Endothelial cell of umbilical vein (primary cell): ENCODE measurements at places on chromosomes 5 and 9. TPM values are rescaled to one million over a fixed set of nuclear protein-coding genes. Genes with fewer than 3 reads are reported as not detected.
A peak's percentile ranks its signal among the peaks of the same experiment; 100 is the strongest.

DNA sequence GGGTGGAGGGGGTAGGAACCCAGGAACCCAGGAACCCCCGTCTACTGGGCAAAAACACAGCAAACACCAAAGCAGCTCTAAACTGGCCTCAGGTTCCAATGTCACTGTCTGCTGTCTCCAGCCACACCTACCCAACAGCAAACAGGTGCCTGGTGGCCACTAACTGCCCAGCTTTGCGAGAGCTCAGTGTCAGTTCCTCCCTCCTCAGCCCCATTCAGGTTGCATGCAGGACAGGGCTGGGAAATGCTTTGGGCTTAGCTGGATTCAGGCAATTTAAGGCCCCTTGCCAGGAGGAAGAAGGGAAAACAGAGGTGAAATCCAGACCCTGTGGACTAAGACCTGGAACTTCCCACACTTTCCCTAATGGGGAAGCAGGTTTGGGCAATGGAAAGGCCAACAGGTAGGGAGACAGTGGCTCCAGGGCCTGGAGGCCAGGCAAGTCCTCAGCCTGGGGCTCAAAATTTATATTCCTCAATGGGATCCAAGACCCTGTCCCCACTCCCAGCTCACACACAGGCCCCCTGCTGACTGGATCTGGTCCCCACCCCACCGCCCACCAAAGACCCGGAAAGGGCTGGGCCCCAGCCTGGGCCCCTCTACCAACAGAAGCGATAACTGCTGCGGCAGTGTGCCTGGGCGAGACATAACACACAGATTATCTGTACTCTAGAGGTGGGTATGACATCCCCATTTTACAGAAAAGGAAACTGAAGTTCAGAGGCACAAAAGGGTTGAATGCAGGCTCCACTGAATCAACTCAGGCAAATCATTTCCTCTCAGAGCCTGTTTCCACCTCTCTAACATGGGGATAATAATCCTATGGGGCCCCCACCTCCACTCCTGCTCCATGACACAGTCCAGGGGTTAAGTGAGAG lies 3.5 kb downstream of the EEIG1 start:
- no peak overlapping the region for H3K27ac ChIP-seq
- no peaks in the 10 kb centered on the region for H3K36me3 ChIP-seq
- no peaks in the 10 kb centered on the region for H3K27me3 ChIP-seq
- H3K4me1 ChIP-seq, result peaks cover 22% of the 10 kb centered on the region

DNA sequence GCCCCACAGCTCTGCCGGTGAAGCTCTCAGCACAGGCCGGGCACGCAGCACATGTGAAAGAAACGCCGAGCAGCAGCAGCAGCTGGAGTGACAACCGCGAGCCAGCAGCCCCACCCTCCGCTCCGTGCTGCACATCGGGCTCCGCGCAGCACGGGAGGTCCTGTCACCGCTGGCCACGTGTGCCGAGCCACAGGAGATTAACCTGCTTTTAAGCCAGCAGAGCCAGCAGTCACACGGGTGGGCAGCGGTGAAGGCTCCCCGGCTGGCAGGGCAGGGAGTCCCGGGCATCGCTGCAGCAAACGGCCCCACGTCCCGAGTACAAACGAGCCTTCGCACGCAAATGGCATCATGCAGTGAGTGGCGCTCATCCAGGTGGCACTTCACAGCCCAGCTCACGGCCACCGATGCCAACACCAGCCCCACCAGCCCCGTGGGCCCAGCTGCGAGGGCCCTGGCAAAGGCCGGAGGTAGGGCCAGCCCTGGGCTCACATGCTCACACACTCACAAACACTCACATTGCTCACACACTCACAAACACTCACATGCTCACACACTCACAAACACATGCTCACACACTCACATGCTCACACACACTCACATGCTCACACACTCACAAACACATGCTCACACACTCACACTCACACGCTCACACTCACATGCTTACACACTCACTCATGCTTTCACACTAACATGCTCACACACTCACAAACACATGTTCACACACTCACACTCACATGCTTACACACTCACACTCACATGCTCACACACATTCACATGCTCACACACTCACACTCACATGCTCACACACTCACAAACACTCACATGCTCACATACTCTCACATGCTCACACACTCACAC lies 11.1 kb downstream of the CCDC187 start:
- no peak for DNase-seq
- H3K27me3 ChIP-seq, result no peaks in the 10 kb centered on the region
- no peaks in the 10 kb centered on the region for H3K36me3 ChIP-seq
- no peaks in the 10 kb centered on the region for H3K4me1 ChIP-seq

DNA sequence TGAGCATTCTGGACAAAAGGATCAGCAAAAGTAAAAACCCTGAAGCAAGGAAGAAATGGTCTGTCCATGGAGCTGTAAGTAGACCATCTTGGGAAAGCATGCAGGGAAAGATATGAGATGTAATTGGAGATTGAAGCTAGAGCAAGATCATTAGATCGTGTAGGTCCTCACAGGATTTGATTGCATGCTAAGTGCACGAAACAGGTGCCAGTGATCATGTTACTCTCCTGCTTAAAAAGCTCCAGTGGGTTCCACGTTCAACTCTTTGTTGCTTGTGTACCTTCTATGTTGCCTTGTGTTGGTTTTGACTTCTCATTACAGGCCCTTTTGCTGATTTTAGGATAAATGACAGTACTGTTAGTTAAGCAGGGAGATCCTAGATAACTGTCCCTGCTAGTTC lies 442.0 kb downstream of the DMRT2 start:
- H3K4me3 ChIP-seq, result no peak overlapping the region
- no peak overlapping the region for H3K27ac ChIP-seq
- no peak for DNase-seq
- H3K27me3 ChIP-seq, result no peaks in the 10 kb centered on the region
- H3K4me1 ChIP-seq, result no peaks in the 10 kb centered on the region
- H3K36me3 ChIP-seq, result no peaks in the 10 kb centered on the region

DNA sequence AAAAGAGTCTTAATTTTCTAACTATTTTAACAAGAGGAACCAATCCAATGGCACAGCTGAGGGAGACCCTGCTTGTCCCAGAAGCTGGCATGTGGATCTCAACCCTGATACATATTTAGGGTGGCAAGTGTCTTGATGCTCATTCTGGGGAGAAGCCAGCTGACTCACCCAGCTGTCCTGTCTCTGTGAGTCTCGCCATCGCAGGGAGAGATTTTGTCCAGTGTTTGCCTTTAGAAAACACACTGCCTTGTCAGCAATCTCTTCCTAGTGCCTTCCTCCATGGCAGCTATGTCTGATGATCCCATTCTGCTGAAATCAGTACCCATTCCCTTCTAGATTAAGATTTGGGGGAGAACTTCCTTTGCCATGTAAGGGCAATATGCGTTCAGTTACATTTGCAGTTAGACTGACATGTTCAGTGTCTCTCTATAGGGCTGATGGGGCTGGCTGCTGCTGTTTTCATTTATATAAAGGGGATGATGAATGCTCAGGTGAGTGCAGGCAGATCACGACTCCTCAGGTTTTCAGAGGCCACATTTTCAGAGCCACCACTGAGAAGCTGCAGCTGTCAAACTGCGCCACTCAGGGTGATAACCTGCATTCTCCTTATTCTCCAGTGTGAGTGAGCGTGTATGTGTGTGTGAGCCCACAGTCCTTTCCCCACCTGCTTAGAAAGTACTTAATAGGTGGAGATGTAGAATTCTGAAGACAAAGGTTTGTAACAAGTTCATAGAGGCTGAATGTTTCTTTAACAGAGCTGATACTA lies 217.0 kb downstream of the GAS1 start:
- no peak for DNase-seq
- no peaks in the 10 kb centered on the region for H3K27me3 ChIP-seq
- no peaks in the 10 kb centered on the region for H3K36me3 ChIP-seq
- no peak overlapping the region for H3K27ac ChIP-seq

DNA sequence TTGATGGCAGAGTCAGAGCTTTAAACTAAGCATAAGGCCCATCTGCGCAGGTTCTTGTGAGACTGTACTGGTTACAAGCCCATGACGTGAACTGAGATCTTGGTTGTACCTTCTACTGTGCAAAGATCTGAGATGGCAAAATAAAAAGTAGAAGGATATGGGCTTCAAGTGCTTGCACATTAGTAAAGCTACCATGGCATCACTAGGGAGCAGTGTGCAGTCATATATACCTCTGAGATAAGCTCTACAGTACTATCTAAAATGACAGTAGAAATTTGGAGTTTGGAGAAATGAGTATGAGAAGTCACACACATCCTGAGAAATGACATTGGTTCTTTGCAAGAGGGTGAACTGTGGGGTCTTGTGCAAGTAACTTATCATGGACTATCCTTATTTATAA lies 408.2 kb upstream of the PRR16 start:
- H3K4me1 ChIP-seq, result no peaks in the 10 kb centered on the region
- no peak overlapping the region for H3K27ac ChIP-seq
- peak; percentile 17 for DNase-seq
- no peaks in the 10 kb centered on the region for H3K27me3 ChIP-seq

DNA sequence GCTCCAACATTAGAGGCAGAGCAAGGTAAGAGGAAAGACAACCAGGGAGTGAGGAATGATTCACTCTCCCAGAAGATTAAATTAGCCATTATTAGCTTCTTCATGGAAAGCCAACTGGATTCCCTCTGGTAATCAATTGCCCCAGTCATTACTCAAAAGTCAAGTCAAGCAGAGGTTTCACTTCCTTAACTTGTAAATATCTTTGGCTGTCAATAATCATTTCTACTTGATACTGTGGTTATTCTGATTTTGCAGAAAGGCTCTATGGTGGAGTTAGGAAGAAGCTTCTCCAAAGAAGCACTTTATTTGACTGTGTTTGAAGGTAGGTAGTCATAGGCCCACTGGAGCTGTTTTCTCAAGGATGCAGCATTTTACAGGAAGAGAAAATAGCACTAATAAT lies 78.0 kb downstream of the JAKMIP2 start:
- H3K27me3 ChIP-seq, result no peaks in the 10 kb centered on the region
- H3K27ac ChIP-seq, result no peak overlapping the region
- DNase-seq, result no peak
- H3K36me3 ChIP-seq, result no peaks in the 10 kb centered on the region

DNA sequence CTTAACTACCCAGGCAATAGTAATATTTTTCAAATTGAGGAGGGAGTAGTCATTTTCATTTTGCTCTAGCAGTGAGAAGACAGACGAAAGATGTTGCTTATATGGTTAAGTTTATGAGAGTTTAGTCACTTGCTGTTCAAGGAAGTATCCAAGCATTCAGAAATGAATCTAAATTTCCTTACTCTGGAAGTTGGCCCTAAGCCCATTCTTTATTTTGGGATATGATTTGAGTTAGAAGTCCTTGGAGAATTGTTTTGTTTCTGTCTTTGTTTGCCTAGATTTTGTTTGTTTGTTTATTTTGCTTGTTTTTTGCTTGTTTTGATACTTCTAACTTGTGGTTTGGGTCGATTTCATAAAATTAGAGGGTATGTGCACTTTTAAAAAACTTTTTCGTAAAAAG lies 146.4 kb upstream of the FGF10 start:
- H3K4me1 ChIP-seq, result no peaks in the 10 kb centered on the region
- H3K4me3 ChIP-seq, result no peak overlapping the region
- H3K36me3 ChIP-seq, result no peaks in the 10 kb centered on the region
- DNase-seq, result no peak
- H3K27me3 ChIP-seq, result no peaks in the 10 kb centered on the region

GRCh38 chr5:37121027-37121426 lies 128.1 kb downstream of the CPLANE1 start:
- H3K4me3 ChIP-seq, result no peak overlapping the region
- H3K36me3 ChIP-seq, result peaks cover 5% of the 10 kb centered on the region
- no peak for DNase-seq
- H3K27ac ChIP-seq, result no peak overlapping the region

GRCh38 chr9:8315211-8315610 lies 515.6 kb upstream of the DMAC1 start:
- H3K36me3 ChIP-seq, result no peaks in the 10 kb centered on the region
- DNase-seq, result no peak
- H3K4me1 ChIP-seq, result no peaks in the 10 kb centered on the region
- no peaks in the 10 kb centered on the region for H3K27me3 ChIP-seq
- H3K27ac ChIP-seq, result no peak overlapping the region

DNA sequence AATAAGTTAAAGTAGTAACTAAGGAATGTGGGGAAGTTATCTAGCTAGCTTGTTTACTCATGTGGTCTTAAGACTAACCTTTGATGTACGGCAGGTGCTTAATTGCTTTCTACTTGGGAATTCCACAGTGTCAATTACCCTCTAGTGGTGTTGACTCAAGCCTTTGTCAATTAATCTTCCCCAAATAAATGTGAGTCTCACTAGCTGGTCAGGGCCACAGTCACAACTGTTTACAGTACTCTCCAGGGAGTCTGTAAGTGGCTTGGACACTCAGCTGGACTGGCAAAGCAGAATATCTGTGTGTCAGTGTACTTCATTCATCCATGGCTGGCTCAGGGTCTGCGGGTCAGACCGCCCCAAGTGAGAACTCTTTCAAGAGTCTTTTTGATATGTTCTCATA lies 30.8 kb downstream of the SMIM3 start:
- peaks cover 10% of the 10 kb centered on the region for H3K27me3 ChIP-seq
- H3K27ac ChIP-seq, result no peak overlapping the region
- no peaks in the 10 kb centered on the region for H3K4me1 ChIP-seq

GRCh38 chr9:6907772-6908381 lies 150.1 kb downstream of the KDM4C start:
- H3K36me3 ChIP-seq, result no peaks in the 10 kb centered on the region
- no peak overlapping the region for H3K4me3 ChIP-seq
- H3K4me1 ChIP-seq, result peaks cover 2% of the 10 kb centered on the region
- H3K27me3 ChIP-seq, result no peaks in the 10 kb centered on the region
- peak; percentile 64 for DNase-seq
- no peak overlapping the region for H3K27ac ChIP-seq

DNA sequence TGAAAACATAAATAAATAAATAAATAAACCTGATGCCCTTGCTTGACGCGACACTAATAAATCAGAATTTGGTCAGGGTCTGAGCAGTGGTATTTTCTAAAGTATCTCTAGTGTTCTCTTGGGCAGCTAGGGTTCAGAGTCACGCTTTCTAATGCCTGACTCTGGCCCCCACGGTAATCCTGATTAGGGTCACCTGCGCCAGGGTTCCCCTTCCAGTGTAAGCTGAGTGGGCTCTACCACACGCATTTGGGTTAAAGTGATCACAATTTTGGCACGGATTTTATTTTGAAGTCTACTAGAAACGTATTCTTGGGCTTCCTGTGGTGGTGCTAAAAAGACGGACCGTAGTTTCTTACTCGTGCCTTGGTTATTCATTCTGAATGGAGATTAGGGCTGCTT lies 651 bp downstream of the TTC1 start:
- no peaks in the 10 kb centered on the region for H3K36me3 ChIP-seq
- DNase-seq, result no peak
- peak overlapping the region; percentile 89 for H3K27ac ChIP-seq
- H3K4me1 ChIP-seq, result peaks cover 13% of the 10 kb centered on the region

DNA sequence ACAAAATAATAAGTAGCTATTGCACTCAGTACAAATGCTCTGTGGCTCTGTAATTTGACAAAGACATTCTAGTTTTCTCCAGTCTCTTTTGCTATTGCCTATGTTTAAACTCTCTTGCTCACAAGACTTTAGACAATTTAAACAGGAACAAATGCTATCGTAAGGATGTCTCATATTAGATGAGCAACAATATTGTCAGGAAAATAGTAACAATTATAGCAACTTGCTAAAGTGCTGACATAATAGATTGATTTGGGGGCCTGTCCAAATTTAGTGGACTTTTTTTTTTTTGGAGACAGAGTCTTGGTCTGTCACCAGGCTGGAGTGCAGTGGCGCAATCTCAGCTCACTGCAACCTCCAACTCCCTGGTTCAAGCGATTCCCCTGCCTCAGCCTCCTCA lies 11.8 kb downstream of the KIF2A start:
- no peaks in the 10 kb centered on the region for H3K4me1 ChIP-seq
- no peak for DNase-seq
- H3K4me3 ChIP-seq, result no peak overlapping the region
- no peak overlapping the region for H3K27ac ChIP-seq
- no peaks in the 10 kb centered on the region for H3K36me3 ChIP-seq

The LSM11 gene
- total RNA-seq, result 6.1 and 7.3 TPM in 2 replicates

The ADAMTS12 gene
- 0.88 TPM in 1 of 2 replicates, not detected in the other for total RNA-seq

The ABITRAM gene
- total RNA-seq, result 10.6 and 10.7 TPM in 2 replicates

The ANKHD1 gene
- 87.0 and 92.4 TPM in 2 replicates for total RNA-seq

The LVRN gene
- 0.28 and 0.38 TPM in 2 replicates for total RNA-seq

The ZNG1A gene
- 39.8 and 41.9 TPM in 2 replicates for total RNA-seq

The PCDHA12 gene
- total RNA-seq, result not detected in 2 replicates

The TOR2A gene
- 17.1 and 19.3 TPM in 2 replicates for total RNA-seq
